ENCODE measurements at places on chromosomes 7 and 10.

- DNase-seq = no peak
Observed at GRCh38 chr7:70063371-70063770, 465.1 kb downstream of the AUTS2 start.

DNA sequence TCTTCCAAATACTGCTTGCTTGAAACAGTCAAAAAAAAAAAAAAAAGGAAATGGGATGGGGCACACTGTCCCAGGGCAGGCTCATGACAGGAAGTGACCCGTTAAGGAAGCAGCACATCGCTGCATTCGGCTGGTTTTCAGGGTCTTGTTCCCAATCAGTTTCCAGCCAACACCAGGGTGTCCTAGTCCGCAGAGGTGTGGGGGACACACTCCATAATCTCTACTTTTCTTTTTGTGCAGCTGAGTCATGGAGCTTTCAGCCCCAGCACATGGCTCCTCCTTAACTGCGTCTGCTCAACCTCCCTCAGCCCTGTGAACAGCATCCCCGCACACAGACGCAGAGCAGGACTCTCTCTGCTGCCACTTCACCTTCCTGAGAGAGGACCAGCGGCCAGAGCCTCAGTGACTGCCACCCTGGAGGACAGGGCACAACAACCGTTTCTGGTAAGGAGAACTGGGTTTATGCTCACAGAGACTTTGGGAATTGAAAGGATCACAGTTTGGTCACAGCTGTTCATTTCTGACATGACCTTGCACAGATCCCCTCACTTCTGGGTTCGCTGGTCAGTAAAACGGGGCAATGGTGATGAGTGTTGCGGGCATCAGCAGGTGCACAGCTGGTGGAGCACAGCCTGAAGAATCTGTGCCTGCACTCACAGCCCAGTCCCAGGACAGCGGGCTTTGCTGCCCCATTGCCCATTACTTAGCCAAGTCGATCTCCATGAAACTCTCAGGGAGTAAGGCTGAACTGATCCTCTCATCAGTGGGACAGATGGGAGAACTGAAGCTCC, at the start of gene GIMAP5:
Gene GIMAP5 (plus strand): TSS at position 154 of the 791 bp plus-strand sequence. CDS start 3,467 bp downstream, outside the sequence.
- peak; percentile 29 for DNase-seq

DNA sequence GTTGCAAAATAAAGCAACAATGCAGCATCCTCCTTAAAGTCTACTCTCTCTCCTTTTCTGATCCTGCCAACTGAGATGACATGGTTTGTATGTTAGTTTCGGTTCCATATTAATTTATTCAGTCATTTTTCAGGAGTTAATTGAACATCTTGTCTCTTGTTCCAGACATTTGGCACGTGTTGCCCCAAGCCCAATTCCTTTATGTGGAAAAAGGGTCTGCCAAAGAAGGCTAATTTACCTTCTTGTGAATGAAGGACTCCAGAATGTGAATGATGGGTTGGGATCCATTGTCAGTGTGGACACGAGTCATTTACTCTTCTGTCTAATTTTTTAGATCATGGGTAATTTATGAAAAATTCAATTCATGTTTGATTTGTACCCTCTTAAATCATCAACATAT, 350.9 kb upstream of the LRGUK start:
- no peak for DNase-seq

- no peak for DNase-seq
Observed at GRCh38 chr7:87369216-87369615, 23.8 kb downstream of the CROT start.

- no peak for DNase-seq
Observed at GRCh38 chr10:32400961-32401360, 45.0 kb upstream of the CCDC7 start.

DNA sequence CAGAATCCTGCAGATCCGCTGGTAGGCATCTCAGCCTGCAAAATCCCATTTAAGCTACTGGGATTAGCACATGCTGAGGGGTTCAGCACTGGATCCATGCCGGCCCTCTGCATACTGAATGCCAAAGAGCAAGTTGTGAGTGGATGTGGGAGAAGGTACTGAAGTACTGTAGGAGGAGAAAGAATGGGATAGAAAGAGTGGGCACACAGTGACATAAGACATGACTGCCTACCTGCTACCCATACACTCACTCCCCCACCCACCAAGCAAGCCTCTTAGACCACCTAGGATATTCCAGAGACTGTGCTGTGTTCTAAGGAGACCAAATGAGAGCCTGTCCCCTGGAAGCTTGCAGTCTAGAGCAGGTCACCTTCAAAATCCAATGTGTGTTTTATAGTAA, 215.9 kb downstream of the FRMD4A start:
- no peak for DNase-seq

GRCh38 chr7:133349101-133349500, 96.2 kb downstream of the EXOC4 start:
- DNase-seq = no peak

- DNase-seq = peak; percentile 11
Observed at GRCh38 chr10:99658622-99659030, 683 bp upstream of the ENTPD7 start.

DNA sequence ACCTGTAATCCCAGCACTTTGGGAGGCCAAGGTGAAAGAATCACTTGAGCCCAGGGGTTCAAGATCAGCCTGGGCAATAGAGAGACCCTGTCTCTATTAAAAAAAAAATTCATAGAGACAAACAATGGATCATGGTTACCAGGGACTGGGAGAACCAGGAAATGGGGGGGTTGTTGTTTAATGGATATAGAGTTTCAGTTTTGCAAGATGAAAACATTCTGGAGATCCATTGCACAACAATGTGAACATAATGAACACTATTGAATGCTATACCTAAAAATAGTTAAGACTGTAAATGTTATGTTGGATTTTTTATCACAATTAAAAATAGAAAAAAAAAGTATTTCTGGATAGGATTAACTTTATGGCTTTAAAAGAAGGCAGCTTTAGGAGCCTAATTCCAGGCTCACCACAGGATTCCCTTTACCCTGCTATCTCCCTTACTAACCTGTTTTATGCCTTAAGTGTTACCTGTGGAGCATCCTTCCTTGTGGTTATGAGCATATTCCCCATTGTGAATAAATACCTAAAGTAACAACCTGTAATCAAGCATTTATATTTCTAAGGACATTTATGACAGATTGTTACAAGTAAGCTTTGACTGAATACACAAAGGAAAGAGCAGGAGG, 45.1 kb upstream of the SGCE start:
- no peak for DNase-seq

GRCh38 chr10:114650266-114650665, 7.8 kb downstream of the ABLIM1 start:
- no peak for DNase-seq

DNA sequence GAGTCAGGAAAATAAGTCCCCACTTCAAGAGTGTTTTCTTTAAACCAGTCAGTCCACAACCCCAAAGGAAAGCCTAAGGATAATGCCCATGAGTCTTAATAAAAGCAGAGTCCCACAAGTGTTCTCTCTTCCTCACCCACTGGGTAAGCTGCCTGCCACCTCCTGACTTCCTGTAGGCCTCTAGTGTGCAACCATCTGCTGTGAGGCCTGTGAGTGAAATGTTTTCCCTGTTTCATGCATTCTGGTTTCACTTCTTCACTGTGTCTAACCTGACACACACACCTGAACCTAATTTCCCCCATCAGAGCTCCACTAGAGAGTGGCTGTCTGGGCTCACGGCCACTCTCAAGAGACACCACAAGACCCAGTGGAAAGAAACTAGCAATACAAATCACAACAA, 38.9 kb upstream of the GDF10 start:
- no peak for DNase-seq

GRCh38 chr10:47065903-47066302, 154.7 kb downstream of the PTPN20 start:
- no peak for DNase-seq

DNA sequence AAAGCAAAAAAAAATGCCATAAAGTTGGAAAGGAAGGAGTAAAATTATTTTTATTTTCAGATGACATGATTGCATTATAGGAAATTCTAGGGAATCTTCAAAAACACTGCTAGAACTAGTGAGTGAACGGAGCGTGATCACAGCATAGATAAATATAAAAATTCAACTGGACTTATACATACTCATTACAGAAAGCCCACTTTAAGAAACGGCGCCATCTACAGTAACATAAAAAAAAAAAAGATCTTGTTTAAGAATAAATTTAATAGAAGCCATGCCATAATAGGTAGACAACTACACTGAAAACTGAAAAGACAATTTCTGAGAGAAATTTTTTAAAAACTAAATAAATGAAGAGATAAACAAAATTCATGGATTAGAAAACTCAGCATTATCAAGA, 623.1 kb upstream of the MGMT start:
- no peak for DNase-seq

- no peak for DNase-seq
Observed at GRCh38 chr10:72738486-72738885, 46.5 kb downstream of the MCU start.

DNA sequence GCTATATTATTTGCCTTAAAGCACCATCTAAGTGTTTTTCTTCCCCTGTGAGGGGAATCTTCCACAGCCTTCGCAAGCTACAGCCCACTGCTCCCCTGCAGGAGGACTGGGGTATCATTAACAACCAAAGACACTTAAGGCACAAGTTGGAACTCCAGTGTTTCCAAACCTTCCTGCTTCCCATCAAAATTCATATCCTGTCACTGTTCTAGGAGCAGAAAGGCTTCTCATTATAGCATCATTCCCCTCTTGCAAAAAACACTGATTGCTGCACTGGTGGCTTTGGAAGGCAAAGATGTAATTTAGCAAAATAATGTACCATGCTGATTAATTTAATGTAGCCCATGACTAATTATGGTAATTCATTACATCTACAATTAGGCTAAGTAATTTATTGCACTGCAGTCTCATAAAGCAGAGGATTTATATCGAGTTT, 207.2 kb downstream of the SKAP2 start:
- no peak for DNase-seq

- no peak for DNase-seq
Observed at GRCh38 chr10:14356921-14357320, 26.2 kb upstream of the FRMD4A start.

DNA sequence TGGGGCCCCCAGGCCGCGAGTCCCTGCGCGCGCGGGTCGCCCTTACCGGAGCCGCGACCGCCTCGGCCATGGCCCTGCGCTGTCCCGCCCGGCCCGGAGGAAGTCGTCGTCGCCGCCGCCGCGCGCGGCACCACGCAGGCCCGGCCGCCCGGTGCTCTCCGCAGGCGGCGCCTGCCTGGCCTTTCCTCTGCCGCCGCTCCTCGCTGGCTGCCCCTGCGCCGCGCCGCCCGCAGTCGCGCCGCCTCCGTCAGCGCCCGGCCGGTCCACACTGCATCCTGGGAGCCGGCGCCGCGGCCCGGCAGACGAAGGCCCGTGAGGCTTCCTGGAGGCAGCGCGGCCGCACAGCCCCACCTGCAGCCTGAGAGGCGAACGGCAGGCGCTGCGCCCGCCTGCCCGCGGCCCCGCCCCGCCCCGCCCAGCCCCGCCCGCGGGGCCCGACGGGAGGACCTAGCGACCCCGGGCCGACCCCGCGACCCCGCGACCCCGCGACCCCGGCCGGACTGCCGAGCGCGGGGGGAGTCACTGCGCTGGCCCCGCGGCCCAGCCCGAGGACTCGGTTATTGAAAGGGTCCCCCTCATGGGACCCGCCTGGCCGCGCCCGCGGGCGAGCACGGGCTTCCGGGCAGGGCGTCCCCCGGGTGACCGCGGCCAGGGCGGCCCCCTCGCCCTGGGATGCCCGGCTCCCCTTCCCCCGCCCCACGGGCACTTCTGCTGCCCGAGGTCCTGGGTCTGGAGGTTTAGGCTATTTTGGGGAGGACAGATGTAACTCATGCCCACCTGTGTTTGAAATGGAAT, at the start of gene ZNF746:
Gene ZNF746 (minus strand): TSS at position 343 of the 795 bp plus-strand sequence. CDS start 273 bp downstream, at position 70.
- DNase-seq = peak; percentile 68

GRCh38 chr7:129626896-129627295, 15.4 kb downstream of the NRF1 start:
- no peak for DNase-seq

- no peak for DNase-seq
Observed at GRCh38 chr10:11725912-11726311, 16.3 kb upstream of the ECHDC3 start.

DNA sequence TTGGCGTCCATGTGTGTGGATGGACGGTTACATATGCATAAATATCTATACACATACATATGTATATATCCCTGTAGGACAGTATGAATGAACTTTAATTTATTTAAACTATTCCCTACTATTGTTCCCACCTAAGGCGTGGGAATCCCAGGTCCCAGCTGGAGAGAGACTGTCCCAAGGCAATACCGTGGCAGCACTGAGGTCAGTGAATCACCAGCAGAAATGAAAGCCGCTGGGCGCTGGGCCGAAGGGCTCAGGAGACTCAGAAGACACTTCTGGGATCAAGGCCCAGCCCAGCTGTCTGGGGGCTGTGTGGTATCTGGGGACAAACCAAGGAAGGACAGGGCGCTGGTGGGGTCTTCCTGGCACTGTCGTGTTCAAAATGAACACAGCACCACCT, 49.6 kb upstream of the MYL10 start:
- no peak for DNase-seq

- DNase-seq = no peak
Observed at GRCh38 chr10:5041471-5042023, 37.9 kb upstream of the AKR1C2 start.

GRCh38 chr10:123102673-123103072, 33.1 kb upstream of the HMX3 start:
- no peak for DNase-seq

DNA sequence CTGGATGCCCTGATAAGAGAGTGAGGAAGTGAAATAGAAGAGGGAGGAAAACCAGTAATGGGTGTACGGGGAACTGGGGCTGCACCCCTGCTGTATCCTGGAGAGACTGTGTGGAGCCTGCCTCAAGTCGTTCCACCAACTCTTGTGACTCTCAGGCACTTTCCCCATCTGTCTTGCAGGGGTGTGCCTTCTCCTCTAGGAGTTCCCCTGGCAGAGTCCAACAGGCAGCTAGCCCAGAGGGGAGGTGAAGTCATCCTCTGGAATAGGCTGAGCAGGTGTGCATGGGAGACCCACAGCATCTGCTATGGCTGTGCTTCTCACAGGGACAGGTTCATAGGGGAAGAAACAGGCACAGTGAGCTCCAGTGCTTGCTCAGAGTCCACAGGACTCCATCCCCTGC, 46.8 kb downstream of the WIPF3 start:
- no peak for DNase-seq

GRCh38 chr10:18097524-18097923, 42.7 kb upstream of the CACNB2 start:
- DNase-seq = no peak

- no peak for DNase-seq
Observed at GRCh38 chr7:2411815-2412586, 8.6 kb downstream of the CHST12 start.

DNA sequence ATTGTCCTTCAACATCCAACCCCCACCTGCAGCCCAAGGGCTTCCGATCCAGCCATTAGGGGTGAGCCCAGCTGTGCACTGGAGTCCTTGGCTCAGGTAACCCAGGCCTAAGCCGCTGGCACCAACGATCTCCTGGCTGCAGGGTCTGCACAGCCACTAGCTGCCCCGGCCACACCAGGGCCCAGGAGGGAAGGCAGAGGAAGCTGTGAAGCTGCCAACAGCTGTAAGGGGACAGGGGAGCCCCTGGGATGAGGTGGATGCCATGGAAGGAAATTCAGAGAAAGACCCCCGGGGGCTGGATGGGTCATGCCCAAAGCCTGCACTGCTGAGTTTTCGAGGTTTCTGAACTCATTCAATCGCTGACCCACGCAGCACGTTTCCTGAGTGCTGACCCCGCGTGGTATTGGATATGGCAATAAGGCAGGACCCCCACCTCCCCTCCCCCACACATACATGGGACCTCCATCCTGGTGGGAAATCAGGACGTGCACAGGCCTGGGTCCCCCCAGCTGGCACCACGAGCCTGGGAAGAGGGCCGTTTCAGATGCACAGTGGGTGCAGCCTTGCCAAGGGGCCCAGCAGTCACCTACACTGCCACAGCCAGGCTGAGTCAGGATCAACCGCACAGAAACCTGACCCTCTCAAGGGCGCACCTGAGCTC, 170.3 kb downstream of the DIP2C start:
- DNase-seq = no peak

All from stimulated activated CD8-positive, alpha-beta memory T cell treated with anti-CD3 and anti-CD28 coated beads, Interleukin-2, amount 100 ng/mL, for 1 hour (primary cell).